GM12865 (cell line): ENCODE measurements at places on chromosomes 3 and 15.
A peak's percentile ranks its signal among the peaks of the same experiment; 100 is the strongest.

DNA sequence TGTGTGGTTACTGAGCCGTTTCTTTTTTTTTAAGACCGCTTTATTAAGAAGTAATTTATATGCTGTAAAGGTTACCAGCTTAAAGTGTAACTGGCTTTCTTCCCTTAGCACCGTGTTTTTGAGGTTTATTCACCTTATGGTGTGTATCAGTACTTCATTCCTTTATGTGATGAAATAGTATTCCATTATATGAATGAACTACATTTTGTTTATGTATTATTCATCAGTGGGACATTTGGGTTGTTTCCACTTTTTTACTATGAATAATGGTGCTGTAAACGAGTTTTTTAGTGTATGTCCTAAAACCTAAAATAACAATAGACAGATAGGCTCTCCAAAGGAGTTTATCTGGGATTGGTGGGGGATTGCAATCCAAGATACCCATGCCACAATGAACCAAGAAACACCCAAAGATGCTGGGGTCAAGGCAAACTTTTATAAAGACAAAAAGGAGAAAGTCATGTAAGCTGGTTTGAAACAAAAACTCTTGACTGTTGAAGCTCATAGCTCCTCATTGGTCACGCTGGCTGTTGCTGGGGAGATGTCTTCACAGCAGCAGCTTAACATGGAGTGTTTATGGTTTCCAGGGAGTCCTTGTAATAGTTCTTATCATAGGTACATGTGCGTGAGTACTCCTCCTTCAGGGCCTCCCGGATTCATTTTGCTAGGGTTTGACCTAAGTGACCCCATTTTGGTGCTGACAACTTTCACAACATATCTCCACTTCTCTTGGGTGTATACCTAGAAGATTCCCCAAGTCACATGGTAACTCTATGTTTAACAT, 16.0 kb downstream of the TM2D3 start:
- DNase-seq: no peak

DNA sequence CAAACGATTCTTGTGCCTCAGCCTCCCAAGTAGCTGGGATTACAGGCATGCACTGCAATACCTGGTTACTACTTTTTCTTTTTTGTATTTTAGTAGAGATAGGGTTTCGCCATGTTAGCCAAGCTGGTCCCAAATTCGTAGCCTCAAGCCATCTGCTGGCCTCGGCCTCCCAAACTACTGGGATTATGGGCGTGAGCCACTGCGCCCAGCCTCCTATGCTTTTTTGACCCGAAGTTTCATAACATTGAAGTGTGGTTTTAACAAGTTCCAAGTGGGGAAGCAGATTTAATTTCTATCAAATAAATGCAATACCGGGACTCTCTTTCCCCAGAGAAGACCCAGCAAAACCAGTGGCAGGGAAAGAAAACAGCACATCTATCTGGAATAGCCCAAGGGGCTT, 13.7 kb downstream of the SH3BP5 start:
- no peak for DNase-seq

DNA sequence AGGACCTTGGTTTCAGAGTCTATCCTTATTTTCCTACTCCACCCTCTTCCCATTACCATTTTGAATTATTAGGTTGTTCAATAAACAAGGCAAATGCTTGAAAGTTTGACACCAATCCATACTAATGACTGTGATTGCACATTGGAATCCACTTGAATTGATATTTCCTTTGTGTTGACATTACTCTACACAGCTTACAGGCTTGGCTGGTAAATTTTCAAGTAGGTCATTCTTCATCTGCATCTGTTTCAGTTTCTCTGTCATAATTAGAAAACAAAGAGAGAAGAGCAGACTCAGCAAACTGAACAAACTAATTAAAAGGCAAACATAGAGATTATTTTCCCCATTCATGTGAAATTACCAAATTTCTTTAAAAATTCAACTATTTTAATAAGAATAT, 732.9 kb upstream of the BCHE start:
- no peak for DNase-seq

DNA sequence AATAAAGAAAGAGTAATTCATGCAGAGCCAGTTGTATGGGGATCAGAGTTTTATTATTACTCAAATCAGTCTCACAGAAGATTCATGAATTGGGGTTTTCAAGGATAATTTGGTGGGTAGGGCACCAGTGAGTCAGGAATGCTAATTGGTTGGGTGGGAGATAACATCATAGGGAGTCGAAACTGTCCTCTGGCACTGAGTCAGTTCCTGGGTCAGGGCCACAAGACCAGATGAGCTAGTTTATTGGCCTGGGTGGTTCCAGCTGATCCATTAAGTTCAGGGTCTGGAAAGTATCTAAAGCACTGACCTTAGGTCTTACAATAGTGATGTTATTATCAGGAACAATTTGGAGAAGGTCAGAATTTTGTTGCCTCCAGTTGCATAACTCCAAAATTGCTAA, 998.6 kb upstream of the EPHA6 start:
- DNase-seq: no peak

GRCh38 chr15:65818927-65819562, 27.0 kb upstream of the DENND4A start:
- DNase-seq: peak; percentile 89

DNA sequence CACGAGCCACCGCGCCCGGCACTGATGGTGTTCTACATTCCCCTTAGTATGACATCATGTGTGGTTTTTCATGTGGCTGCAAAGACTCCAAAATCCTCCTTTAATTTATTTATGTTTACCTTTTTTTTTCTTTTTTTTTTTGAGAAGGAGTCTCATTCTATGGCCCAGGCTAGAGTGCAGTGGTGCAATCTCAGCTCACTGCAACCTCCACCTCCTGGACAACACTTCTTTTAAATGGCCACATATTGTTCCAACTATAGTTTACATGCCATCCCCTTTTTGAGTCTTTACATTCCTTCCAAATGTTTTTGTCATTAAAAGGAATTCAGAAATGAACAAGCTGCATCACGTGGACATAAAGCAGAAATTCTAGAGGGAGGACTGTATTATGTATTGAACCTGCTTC, 10.3 kb upstream of the CDV3 start:
- DNase-seq: no peak

DNA sequence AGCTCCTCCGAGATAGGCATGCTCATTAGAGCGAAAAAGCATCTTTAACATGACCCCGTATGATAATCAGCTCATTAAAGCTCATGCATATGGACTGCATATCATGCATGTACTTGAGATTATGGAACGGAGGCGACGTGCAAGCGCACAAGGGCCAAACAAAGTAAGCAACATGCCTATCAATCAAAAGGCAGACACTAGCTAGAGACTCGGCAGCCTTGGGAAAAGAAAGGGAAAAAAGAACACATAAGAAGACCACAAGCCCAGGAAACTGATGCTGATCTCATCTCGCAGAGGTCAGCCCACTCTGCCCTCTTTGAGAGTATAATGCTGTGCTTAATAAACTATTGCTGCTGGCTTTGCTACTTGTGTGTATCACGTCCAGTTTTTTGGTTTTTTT, 2.6 kb upstream of the ACOX2 start:
- no peak for DNase-seq
